GM18507 (cell line): ENCODE measurements at places on chromosomes 16 and 17.

GRCh38 chr16:55856950-55857349 is 18.2 kb downstream of the CES5A start:
- DNase-seq = no peak

DNA sequence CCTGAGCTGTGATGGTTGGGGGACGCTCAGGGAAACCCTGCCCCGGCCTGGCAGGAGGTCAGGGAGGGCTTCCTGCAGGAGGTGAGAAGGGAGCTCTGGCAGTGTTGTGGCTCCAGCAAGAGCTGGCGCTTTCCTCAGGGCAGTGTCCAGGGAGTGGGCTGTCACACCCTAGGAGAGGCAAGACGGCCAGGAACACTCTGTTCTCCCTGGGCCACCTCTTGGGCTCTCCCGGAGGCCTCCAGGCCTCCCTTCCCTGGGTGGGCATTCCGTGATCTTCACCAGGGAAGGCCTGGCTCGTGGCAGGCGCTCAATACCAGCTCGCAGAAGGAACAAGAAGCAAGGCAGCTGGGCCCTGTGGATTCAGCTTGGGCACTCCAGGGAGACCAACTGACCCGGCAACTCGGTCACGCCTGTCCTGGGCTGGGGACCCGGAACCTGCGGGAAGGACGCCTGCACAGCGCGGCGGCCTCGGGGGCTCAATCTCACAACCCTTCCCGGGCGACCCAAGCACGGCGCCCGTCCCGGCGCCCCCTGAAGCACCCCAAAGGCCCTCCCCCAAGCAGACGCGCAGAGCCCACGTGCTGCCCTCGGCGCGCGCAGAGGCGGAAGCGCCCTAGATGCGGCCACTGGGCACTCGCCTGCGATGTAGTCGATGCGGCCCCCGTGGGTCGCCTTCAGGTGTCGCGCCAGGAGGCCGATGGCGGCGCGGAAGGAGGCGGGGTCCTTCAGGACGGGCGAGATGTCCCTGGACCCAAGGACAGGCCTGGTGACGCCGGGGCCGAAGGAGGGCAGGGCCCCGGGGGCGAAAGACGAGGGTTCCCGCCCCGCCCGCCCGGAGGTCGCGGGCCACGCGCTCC is 588 bp downstream of the APRT start:
- DNase-seq = no peak

GRCh38 chr16:69615528-69615927 is 49.8 kb downstream of the NFAT5 start:
- DNase-seq = no peak

DNA sequence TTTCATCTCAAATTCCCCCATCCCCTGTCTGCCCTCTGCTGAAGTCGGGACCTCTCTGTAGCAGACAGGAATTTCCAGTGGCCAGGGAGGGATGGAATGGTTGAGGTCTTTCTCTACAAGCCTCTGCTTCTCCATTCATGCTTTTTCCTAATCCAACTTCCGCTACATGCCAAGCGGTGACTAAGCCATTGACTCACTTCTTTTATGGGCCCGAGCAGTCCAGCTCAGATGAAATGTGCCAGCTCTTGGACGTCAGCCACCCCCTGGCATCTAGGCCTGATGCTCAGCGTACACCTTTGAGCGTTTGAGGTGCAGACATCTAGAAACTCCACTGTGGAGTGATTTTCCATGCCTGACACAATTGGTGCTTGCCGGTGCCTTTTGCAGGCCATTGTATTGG is 40.7 kb upstream of the GPR139 start:
- DNase-seq = no peak

- no peak for DNase-seq
Measured at GRCh38 chr17:35082073-35082657, 18.7 kb upstream of the RFFL start.

- DNase-seq = no peak
Measured at GRCh38 chr17:76983075-76983775, 115.0 kb downstream of the MGAT5B start.

GRCh38 chr17:7844292-7845154 is 10.3 kb upstream of the TMEM88 start:
- no peak for DNase-seq

DNA sequence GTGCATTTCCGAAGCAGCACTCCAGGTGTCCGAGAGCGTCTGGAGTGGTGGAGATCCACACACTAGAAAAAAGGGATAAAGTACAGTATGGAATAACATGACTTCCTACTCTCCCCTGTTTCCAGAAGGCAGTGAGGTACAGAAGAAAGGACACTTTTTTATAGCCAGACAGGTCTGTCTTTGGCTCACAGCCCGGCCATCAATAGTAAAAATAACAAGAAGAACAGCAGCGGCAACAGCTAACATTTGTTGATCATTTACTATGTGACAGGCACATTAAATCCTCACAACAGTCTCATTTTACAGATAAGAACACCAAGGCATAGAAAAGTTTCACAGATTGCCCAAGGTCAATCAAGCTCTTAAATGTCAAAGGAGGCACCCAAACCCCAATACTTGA is 16.2 kb downstream of the DYNLRB2 start:
- DNase-seq = no peak

DNA sequence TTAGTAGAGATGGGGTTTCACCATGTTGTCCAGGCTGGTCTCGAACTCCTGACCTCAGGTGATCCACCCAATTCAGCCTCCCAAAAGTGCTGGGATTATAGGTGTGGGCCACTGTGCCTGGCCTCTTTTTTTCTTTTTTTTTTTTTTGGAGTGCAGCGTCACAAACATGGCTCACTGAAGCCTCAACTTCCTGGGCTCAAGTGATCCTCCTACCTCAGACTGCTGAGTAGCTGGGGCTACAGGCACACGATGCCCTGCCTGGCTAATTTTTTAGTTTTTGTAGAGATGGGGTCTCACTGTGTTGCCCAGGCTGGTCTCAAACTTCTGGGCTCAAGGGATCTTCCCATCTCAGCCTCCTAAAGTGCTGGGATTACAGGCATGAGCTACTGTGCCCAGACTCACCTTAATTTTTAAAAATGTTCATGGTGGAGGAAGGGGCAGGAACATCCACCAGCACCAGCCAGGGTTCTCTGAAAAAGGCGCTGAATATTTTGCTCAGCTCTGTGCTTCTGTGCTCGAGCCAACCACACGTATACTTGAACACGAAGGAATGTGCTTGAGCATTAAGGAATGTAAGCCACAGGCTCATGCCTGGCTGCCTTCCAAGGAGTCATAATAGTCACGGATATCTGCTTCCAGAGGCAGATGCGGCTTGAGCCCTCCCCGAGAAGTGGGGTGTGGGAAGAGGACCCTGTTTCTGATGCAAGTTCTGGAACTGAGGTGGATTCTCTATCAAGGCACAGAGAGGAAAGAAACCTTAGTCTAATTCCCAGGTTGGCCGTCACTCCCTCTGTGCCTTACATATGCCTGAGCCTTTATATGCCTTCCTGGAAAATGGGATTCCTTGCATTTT is 65.5 kb upstream of the CREBBP start:
- DNase-seq = no peak

DNA sequence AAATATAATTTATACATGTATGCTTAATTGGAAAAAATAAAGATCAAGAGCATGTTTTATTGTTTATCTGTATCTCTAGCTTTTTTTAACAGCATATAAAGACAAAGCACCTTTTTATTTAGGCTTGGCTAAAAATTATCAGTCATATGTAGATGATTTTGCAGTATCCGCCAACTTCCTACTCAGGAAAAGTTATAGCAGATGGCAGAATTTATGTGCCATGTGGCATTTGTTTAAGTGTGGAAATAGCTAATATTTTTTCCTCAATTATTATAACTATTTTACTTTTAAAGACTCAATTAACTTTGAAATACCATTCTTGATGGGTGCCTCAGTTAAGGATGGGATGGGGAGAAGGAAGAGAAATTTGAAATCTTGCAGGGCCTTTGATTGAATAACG is 762.1 kb upstream of the RBFOX1 start:
- DNase-seq = no peak

DNA sequence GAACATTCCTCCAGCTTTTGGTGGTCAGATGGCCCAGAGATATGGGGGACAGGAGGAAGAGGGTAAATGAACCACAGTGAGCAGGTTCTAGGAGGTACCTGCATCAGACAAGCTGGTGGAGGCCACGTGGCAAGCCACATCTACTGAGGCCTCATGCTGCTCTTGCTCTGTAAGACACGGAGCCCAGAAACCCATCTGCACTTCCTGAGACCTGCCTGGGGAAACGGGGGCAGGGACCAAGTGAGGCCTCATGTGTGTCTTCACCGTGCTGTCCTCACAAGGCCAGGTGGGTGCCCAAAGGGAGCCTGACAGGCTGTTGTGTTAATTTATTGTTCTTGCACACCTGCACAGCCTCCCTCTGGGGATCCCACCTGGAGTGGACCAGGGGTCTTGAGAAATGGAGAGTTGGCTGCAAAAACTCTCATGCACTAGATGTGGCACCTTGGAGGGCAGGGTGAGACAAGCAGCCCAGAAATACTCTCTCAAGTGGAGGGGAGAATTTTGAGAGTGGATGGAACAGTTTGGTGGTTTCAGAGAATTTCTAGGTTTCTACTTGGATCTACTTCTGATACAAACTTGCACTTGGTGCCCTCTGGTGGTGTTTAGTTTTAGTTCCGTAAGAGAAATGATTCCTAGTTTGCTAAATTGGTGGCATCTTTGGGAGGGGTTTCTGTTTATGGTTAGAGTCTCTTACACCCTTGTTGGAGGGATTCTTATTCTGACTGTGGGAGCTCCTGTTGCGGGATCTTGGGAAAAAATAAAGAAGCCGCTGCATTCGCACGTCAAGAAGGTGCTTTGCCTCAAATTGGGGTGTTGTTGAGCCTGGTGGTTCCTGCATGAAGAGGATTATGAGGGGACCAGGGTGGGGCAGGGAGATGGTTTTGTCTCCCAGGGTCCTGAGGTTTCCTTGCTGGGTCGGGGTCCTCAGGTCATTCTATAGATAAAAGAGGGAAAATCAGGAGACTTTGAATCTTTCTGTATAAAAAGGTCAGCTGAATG is 47.5 kb downstream of the SLC6A2 start:
- DNase-seq = no peak

DNA sequence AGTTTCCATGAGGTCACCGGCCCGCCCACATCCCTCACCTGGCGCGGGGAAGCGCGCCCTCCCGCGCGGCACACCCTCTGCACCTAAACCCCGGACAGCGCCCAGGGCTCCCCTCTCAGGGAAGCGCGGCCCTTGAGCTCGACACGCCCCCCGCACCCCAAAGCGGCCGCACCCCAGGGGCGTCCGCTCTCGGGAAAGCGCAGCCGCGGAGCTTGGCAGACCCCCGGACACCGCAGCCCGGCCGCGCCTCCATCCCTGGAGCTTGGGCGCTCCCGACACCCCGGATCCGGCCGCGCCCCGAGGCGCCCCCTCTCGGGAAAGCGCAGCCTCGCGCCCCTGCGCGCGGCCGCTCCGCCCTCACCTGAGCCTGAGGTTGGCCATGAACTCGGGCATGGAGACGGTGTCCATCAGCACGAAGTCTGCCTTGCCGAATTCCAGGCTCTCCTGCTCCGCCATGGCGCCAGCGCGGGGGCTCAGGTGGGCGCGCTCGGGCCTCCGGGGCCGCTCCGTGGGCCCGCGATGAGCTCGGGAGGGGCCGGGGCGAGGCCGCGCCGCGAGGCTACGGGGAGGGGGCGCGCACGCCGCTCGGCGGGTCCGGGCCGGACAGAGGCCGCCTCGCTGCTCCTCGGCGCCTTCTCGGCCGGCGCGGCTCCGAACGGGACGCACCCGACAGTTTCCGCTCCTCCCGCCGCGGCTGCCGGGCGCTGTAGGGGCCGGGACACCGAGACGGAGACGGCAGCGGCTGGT is at the start of gene MYO1D:
Gene MYO1D (minus strand): TSS at position 708 of the 747 bp plus-strand sequence. CDS start 252 bp downstream, at position 456.
- no peak for DNase-seq
